ENCODE measurements at places on chromosomes 16 and 17.
A peak's percentile ranks its signal among the peaks of the same experiment; 100 is the strongest.

DNA sequence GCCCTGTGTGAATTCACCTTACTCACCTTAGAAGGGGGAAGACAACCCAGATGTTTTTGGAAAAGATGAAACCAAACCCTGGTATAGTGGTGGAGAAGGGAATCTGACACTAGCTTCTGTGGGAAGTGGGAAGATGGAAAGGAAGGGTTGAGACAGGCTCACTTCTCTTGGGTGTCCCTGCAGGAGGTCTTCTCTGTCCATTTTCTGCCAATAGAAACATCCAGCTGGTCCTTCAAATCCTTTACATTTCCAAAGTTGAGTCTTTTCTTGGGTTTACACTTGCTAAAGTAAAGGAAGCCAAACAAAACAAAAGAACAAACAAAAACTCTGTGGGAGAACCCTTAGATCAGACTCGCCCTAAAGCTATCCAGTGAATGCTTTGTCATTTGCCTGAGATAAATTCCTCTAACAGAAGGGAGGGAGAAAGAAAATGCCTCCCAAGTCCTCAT lies 10.2 kb downstream of the HOXB1 start:
- no peak for DNase-seq

DNA sequence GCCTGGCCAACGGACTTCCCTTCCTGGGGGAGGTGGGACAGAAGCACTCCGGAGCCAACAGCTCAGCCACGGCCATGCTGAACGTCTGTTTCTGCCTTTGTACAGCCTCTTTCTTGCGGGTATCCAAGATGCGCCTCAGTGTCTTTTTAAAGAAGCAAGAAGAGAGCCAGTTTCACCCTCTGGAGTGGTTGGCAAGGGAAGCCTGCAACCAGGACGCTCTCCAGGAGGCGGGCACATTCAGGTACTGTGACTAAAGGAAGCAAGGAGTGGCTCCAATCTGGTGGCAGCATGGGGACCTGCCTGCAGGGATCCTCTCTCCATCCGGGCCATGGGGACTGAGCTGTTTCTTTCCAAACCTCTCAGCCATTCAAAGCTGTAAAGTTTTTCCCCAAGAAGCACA lies 60.6 kb upstream of the ENDOV start:
- DNase-seq, result no peak

GRCh38 chr17:67365738-67366192 lies 612 bp downstream of the PSMD12 start:
- DNase-seq, result peak; percentile 46

GRCh38 chr16:46828292-46828691 lies 2.7 kb downstream of the C16orf87 start:
- no peak for DNase-seq

GRCh38 chr17:76407509-76407908 lies 23.1 kb downstream of the SPHK1 start:
- no peak for DNase-seq

DNA sequence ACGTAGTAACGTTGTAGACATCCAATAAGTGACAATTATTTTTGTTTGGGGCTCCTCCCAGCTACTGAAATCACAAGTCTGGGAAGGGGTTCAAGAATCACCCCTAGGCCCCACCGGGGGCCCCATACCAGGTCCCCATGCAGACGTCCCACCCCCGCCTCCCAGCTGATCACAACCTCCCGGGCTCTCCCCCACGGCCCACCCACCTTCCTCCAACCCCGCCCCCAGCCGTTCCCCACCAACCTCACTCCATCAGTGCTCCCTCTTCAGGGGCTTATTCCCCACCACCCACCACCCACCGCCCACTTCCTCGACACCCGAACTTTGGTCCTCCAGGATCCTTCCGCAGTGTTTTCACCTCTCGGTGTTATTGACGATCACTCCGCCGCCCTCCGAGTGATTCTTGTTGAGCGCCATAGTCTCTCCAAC lies 240 bp downstream of the WBP2 start:
- no peak for DNase-seq

GRCh38 chr17:80898716-80899115 lies 92.9 kb upstream of the CHMP6 start:
- no peak for DNase-seq

- peak; percentile 54 for DNase-seq
Measured at GRCh38 chr17:63405741-63406261, 40.3 kb downstream of the CYB561 start.

- no peak for DNase-seq
Measured at GRCh38 chr17:16464303-16465051, 27.5 kb downstream of the LRRC75A start.

- no peak for DNase-seq
Measured at GRCh38 chr17:18344021-18344420, 19.3 kb downstream of the SHMT1 start.

DNA sequence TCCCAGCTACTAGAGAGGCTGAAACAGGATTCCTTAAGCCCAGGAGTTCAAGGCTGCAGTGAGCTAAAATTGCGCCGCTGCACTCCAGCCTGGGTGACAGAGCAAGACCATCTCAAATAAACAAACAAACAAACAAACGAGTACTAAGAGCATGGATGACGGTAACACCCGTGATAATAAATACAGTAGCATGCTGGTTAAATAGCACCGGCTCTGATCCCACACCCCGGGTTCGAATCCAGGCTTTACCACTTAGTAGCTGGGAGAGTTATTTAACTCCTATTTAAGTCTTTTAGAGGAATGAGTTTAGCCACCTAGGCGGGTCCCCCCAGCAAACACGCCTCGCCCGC lies 301 bp upstream of the METTL22 start:
- DNase-seq, result no peak

GRCh38 chr16:84195201-84196093 lies 4.5 kb downstream of the ADAD2 start:
- no peak for DNase-seq

DNA sequence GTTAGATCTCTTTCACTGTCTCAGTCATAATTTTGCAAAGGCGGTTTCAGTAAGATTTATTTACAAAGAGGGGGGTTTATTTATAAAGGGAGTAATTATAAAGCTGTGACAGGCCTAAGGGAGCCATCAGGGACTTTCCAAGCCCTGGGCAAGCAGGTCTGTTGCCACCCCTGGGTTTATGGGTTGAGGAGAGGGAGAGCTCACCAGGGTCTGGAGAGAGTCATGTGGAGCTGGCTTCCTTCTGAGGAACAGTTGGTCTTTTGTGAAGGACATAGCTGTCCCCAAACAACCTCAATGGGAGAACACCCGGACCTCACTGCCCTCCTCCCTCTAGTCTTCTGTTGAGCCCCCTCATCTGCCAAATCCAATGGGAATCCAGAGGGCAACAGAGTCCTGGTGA lies 9.8 kb downstream of the ITGAM start:
- DNase-seq, result no peak

DNA sequence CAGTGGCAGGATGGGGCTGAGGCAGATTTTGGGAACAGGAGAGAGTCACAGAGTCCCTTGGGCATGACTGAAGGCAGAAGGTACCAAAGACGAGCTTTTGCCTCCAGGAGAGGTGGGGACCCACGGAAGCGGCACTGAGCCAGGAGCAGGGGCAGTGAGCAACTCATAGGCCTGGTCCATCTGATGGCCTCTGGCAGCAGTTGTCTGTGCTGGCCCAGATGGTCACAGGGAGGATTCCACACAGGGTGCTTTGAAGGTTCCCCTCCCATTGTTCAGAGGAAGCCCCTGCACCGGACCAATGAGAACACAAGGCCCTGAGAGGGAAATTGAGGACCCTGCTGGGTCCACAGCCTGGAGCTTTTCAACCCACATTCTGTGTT lies 360.3 kb upstream of the TNRC6C start:
- no peak for DNase-seq

DNA sequence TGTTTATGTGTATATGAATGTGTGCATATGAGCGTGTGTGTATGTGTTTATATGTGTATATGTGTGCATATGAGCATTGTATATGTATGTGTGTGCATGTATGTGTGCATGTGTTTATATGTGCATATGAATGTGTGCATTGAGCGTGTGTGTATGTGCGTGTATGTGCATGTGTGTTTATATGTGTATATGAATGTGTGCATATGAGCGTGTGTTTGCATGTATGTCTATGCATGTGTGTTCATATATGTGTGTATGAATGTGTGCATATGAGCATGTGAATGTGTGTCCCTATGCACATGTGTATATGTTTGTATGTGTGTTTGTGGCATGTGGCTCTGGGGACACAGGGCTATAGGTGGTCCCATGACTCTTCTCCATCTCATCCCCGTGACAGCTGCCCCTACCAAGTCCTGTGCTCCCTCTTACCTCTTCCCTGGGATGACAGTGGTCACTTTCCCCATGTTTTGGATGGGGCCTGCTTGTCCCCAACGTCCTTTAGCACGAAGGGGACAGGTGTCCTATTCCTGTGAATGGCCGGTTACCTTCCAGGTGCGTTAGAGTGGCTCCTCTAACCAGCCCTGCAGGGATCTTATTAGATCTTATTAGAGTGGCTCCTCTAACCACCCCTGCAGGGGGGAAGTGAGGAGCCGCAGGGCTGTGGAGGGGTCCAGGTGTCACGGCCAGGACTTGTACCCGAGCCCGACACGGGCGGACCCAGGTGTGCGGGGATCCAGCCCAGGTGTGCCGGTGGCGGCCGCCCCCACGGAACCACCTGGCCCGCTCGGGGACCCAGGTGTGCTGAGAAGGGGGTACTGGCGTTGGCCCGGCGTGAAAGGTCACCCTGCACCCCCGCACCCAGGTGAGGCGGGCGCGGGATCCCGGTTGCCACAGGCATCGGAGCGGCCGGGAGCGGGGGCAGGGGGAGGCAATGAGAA lies 105.6 kb downstream of the SEC14L1 start:
- no peak for DNase-seq

DNA sequence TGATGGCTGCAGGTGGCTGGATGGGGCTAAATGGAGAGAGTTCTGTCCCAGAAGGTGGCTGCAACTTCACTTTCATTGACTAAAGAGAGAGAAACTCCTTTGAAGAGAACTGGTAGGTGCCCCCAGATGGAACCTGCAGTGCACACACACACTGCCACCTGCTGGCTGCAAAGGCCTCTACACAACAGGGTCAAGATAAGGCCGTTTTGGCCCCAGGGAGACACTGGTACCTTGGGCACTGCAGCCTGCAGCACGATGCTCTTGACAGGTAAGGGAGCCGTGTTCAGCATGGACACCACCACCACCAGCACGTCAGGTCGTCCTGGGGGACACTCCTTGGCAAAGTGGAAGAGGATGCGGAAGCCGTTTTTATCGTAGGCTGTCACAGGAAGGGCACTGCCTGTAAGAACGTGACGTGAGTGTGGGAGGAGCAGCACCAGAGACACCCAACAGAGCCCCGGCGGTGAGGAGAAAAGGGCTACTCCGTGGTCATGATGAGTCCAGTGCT lies 22.7 kb downstream of the GGA3 start:
- peak; percentile 71 for DNase-seq

GRCh38 chr16:58057121-58057520 lies 31.6 kb downstream of the MMP15 start:
- no peak for DNase-seq

DNA sequence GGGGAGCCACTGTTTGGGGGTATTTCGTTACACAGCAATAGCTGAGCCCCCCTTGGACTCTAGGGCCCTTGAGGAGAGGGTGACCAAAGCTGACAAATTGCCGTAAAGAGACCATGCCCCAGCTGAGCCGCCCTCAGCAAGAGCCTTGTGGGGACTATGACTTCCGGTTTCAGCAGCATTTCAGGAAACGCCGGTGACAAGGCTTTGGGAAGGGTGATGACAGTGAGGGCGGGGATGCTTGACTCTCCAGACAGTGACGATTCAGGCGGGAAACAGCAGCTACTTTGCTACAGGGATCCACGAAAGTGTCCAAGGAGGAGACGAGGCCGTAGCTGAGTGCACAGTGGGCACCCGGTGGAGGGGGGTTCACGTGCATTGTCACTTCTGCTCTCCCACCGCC lies 360.8 kb downstream of the C16orf95 start:
- DNase-seq, result no peak

GRCh38 chr16:1403036-1403435 lies 11.5 kb downstream of the UNKL start:
- DNase-seq, result no peak

GRCh38 chr17:13978478-13978877 lies 90.8 kb upstream of the COX10 start:
- no peak for DNase-seq

DNA sequence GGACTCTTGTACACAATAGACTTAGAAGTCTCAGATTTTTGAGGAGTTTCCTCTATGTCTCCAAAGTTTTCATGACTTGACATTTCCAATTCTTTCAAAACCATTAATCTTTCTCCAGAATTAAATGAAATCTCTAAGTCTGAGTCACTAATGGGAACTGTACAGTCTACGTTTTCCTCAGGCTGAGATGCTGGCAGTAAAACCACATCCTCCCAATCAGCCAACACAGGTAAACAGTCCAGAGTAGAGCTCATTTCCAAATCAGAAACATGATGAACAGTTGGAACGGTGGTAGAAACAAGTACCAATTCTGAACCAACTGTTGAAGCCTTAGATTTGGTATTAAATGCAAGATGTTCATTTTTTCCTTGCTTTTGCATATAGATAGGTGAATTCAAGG lies 7.9 kb downstream of the ERI2 start:
- no peak for DNase-seq

DNA sequence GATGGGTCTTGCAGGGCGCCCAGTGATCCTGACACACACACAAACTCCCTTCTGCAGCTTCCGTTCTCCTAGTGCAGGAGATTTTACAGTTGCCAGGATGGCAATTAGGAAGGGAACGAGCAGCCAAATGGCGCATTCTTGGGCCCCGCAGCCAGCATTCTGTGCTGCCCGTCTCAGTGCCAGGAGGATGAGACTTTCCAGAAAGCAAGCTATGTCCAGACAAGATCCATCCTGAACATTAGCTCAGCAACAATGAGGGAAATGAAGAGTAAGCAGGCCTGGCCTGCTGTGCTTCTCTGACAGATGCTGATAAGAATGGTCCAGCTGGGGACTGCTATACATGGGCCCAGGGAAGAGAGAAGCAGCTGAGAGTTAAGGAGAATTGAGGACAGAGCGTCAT lies 16.5 kb downstream of the SPPL2C start:
- no peak for DNase-seq

- DNase-seq, result peak; percentile 53
Measured at GRCh38 chr17:81440511-81441244, 45.4 kb downstream of the BAHCC1 start.

- no peak for DNase-seq
Measured at GRCh38 chr17:64698725-64699124, 36.6 kb upstream of the SMURF2 start.

DNA sequence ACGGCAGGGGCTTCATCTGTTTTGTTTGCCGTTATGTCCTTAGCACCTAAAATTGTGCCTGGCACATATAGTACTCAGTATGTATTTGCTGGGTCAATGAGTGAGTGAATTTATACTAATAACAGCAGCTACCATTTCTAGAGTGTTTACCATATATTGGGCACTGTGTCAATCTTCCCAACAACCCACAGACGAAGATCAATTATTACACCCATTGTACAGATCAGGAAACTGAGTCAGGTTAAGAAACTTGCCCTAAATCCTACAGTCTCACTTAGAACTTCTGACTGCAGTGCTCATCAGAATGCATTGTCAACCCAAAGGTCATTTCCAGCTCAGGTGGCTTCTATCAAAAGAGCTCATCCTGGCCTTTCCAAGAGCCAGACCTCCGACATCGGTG lies 44.5 kb upstream of the MEOX1 start:
- DNase-seq, result no peak

GRCh38 chr17:34615326-34615725 lies 35.9 kb downstream of the TMEM132E start:
- no peak for DNase-seq
